ENCODE measurements at places on chromosomes 4 and X.

- DNase-seq = no peak
Observed at GRCh38 chr4:71184195-71184781, 154.5 kb upstream of the SLC4A4 start.

DNA sequence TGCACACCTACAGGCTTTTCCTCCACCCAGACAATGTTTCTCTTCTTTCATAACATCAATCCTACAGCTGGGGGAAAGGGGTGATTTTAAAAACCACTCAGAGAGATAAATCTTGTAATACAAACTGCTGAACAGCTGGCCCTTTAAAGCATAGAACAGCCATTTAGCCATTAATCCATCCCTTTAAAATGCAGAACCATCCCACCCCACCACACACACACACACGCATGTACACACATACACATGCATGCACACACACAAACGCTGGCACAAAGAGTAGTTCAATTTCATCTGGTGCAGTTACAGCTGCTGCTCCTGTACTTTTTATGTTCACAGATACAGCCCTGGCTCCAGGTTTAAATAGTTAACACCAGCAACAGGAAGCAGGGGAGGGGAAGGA lies 426.1 kb downstream of the MID1IP1 start:
- DNase-seq = no peak

DNA sequence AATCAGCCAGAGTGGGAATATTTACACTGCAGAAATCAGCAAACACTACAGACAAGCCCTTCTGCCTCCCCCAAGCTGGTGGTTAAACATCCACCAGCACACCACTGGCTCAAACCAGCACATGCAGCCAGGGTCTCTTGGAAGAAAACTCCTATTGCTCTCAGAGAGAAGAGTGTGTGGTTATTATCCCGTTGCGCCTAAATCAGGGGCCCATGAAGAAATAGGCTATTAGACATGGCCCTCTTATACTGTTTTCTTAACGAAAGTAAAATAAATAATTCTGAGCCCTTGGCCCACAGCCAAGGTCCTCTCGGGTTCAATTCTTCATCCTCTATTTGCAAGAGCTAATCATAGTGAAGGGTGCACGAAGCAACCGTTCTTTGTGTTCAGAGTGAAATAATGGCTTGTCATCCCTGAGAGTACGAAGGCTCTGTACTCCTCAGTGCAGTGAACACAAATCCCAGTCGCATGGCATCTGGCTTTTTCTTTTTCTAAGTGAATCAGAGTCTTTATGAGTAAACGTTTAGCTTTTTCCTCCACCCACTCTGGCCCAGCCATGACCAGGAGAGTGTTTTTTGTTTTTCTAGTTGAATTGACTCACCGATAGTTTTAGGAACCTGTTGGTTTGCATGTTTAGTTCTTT lies 33.4 kb upstream of the RBM47 start:
- no peak for DNase-seq

- no peak for DNase-seq
Observed at GRCh38 chr4:33780952-33781791, 2463.1 kb downstream of the ARAP2 start.

GRCh38 chr4:10810411-10810810 lies 125.8 kb upstream of the CLNK start:
- DNase-seq = no peak

DNA sequence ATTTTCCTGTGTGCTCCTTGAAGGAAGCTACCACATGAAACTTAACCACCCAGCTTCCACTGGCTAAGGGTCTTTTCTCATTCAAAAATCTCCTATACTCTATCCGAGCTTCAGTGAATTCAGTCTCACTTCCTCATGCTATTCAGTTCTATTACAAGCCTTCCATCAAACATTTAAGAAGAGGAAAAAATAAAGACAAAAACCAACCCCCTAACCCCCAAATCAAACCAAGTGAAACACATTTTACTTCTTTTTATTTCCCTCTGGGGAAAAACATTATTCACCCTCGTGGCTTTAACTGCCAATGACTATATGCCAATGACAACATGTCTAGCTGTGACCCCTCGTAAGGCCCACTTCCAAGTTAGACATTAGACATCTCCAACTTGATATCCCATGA lies 16.2 kb upstream of the WDR19 start:
- DNase-seq = no peak

DNA sequence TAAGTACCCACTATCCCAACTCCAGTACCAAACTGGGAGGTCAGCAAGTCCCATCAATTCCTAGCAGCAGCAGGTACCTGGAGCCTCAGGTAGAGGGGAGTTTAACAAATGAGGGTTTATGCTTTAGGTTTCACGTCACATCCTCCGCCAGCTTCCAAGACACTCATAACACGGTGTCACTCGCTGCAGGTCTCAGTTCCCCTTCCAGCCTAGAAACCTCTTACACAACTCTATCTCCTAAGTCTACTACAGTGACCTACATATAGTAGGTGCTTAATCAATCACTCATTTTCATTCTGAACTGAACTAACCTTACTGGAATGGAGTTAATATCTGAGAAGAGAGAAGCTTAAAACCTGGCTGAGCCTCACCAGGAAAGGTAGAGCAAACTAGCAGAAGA lies 96.0 kb downstream of the EFHC2 start:
- DNase-seq = no peak

All from stimulated activated CD4-positive, alpha-beta T cell treated with anti-CD3 and anti-CD28 coated beads, TNF-alpha, amount 100 ng/mL, for 4 hours (primary cell).